ENCODE measurements at places on chromosomes 1 and 21.
A peak's percentile ranks its signal among the peaks of the same experiment; 100 is the strongest.

DNA sequence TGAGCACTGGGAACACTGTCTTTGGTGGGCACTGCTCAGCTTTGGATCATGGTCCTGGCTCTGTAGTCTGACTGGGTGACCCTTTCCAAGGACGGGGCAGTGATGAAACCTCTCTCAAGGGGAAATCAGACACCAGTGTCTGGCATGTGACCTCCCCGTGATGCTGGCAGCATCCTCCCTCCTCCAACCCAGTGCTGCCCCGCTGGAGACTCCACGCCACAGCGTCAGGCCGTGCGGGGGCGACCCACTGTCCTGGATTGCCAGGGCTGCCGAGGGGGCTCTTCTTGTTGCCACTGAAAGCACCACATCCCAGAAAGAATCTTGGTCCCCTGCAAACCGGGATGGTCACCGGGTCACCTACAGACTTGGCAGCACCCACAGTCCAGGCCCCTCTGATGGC, 146.4 kb upstream of the ARHGEF16 start:
- no peak for DNase-seq

DNA sequence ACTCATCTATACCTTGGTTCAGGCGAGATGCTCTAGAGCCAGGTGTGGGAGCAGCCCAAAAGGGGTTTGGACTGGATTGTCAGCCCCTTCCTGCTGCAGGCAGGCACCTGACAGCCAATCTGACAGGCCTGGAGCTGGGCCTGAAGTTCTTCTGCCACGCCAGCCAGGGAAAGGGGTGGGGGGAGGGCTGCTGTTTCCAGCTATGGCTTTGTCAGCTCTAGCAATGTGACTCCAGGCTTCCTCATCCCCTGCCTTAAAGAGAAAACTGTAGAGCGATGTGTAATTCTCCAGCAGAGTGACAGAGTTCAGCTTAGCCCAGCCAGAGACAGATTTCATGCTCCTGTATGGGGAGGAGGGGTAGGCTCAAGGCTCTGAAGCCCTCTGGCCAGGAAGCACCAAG, 30.3 kb downstream of the WNT4 start:
- no peak for DNase-seq

GRCh38 chr1:230274254-230274653, 151.9 kb downstream of the PGBD5 start:
- DNase-seq, result no peak

- no peak for DNase-seq
These were observed 885 bp upstream of the KRTAP12-2 start for GRCh38 chr21:44667612-44668011.

DNA sequence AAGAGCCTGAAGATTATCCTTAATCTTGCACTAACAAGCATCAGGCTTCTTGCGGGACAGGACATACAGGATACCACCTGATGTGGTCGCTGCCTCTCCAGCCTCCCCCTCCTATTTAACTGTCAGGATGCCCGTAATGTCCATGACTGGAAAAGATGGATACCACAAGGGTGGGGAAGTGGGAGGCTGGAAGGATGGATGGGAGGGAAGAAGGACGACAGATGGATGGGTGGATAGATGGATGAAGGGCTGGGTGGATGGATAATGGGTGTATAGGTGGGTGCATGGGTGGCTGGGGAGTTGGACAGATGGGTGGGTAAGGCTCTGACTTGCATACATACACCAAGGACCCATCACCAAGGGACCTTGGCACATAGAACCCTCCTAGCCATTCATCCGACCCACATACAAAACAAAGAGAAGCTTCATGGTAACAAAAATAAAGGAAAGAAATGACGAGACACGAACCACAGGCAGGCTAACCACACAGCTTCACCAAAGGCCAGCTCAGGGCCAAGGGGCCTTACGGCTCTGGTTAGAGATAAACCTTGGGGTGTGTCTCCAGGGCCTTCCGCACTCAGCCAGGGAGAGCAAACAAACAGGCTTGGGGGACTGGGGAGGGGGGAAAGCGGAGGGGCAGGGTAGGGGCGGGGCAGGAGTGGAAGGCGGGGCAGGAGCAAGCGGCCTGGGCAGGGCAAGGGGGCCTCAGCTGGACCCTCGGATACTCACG, 50.5 kb downstream of the HSPG2 start:
- no peak for DNase-seq

DNA sequence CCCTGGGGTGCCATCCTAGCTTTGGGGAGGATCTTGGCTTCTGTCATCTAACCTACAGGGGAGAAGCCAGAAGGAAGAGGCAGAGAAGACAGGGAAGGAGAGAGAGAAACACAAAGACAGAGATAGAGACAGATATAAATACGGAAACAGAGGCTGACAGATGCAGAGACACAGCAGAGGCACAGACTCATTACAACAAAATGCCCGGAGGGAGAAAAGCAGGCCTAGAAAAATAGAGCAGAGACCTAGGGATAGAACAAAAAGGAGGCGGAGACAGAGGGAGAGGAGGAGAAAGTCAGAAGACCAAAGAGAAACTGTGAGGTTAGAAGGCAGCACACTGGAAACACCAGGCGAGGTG, 1.9 kb downstream of the PEAR1 start:
- no peak for DNase-seq

DNA sequence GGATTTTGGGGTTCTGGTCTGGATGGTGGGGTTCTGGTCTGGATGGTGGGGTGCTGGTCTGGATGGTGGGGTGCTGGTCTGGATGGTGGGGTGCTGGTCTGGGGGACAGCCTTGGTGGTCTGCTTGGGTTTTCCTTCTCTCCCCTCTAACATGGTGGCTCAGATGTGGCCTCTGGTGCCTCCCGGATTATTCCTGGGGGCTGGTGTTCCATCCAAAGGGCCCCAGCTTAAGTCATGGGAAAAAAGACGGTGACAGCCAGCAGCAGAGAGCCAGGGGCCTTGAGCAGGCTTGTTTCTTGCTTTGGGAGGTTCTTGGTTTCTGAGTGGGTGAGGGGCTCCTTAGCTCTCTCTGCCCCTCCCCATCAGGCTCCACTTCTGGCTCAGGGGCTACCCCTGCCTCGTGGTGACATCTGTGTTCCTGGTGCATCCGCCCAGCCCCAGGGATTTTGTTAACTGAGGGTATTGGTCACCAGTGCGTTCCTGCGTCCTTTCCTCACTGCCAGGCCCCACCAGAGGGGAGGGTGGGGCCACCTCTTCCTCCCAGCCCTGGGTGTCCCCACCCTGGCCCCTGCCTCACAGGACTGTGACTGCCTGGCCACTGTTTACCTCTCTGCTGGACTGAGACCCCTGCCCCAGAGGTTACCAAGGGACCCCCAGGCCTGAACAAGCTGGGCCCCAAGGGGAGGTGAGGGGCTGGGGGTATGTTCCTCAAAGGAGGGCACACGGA, 43.2 kb upstream of the ACTRT2 start:
- no peak for DNase-seq

GRCh38 chr1:224911217-224911616, 18.3 kb upstream of the DNAH14 start:
- no peak for DNase-seq

- no peak for DNase-seq
These were observed 43.8 kb upstream of the MARK1 start for GRCh38 chr1:220484135-220484534.

GRCh38 chr1:205449750-205450443, 5.9 kb downstream of the BLACAT1 start:
- DNase-seq, result peak; percentile 86

DNA sequence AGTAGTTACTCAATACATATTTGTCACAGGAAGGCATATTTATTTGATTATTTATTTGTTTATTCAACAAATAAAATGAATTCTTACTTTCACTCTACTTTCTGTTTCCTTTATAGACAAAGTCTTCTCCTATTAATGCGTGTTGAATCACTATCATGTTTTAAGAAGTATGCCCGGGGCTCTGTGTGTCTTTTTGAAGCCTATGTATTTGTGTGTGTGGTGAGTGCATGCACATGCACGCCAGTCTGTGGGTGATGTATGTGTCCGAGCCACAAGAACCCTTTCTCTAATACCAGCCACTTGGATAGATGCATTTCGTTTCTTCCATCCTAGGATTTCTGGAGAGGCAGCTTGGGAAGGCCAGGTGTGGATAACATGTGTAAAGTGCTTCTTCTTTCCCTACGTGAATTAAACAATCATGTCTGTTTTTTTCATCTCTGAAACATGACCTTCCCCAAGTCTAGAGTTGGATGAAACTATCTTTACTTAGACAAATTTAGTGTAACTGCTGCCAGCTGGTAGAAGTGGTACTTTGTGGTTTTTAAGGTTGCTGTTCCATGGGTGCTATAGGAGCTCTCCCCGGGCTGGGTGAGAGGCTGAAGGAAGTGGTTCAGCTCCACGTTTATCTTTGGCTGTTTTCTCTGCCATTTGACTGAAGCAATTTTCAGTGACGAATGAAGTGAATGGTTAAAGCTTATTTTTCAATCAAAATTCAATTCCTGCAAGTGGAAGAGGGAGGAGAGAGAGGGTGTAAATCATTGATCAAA, 46.8 kb upstream of the PPM1J start:
- DNase-seq, result peak; percentile 51

- DNase-seq, result no peak
These were observed 38.4 kb upstream of the CD101 start for GRCh38 chr1:116962987-116963639.

DNA sequence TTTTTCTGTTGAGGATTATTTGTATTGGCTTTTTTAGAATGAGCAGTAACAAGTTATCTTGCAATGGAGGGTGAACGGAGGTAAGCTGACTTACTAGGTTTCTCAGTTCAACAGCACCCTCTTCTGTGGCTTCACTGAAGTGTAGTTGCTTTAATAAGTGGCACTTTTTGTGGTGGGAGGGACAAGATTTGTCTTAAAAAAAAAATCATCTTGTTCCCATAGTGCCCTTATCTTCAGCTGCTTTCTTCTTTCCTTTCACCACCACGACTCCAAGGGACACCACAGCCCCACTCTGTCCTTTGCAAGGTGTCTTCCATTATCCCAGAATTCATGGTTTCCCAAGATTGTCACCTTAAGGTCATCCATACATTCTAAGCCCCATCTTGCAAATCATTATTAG, 92.9 kb downstream of the PIGK start:
- DNase-seq, result peak; percentile 86

GRCh38 chr1:63922848-63923247, 149.0 kb downstream of the ROR1 start:
- DNase-seq, result no peak

DNA sequence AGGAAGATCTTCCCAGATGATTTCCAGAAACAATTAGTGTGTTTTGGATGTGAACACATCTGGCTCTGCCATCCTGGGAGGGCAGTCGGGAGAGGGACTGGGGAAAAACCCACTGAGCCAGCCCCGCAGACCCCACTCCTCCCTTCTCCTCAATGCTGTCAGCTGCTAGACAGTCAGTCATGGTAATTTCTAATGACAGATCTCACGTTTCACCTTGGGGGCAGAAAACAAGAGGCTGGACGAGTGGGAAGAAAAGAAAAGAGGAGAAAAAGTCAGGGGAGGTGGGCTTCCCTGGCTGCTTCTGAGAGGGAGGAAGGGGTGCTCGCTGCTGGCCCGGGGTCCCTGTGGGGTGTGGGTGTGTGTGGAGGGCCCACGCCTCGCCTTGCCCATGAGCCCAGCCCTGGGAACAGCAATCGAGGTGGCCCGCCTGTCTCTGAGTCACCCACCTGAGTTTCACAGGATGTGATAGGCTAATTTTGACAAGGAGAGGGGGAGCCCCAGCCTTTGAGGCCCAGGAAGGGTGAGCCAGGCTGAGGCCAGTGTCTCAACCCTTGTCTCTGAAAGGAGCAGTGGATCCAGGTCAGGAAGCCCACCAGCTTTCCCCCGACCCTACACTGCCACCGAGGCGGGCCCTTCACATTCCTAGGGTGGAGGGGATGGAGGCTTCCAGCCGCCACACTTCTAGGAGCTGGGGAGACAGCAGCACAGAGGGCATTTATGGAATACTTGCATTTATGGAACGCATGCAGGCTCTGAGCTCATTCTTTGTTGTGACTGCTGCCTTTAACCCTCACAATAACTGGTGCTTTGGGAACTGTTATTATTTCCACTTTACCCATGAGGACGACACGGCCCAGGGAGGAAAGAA, 49.1 kb upstream of the IFNLR1 start:
- no peak for DNase-seq

DNA sequence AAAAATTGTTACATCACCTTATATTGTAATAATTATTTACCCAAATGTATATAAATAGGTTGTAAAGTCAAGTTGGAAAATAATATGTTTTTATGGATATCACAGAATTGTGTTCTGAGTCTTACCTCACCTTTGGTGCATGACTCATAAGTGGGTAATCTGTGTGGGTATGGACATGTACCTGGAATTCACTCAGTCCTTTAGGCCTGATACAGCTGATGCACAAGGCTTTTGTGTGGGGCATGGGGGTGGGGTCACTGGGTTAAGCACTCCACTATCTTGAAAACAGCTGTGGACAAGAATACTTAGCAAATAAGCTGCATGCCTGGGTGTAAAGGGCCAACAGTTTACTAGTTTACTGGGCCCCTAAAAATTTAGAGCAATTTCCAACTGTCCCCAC, 34.4 kb downstream of the INKA2 start:
- no peak for DNase-seq

DNA sequence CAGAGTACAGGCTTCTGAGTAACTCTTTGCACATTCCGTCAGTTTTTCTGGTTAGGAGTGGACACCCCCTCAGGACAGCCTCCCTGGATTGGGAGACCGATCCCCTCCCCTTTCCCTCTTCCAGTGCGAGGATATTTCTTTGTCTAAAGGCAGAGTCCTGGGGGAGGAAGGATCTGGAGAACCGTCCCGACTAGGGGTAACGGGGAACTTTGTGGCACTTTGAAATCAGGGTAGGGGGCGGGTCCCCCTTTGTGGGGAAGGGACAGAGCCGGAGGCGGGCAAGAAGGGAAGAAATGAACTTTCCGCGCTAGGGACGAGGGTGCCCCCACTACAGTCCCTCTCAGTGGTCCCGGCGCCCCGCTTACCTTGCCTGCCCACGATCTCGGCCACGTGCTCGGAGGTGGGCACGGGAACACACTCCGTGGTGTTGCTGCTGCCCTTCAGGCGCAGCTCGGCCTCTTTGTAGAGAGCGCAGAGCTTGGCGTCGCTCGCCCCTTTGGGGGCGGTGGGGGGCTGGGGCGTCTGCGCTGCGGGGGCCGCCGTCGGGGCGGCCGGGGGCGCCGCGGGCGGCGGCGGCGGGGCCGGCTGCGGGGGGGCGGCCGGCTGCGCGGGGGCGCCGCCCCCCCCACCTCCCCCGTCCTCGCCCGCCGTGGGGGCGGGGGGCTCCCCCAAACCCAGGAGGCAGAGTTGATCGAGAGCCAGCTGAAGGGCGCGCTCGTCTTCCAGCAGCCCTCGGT, 917 bp downstream of the MEX3A start:
- no peak for DNase-seq

DNA sequence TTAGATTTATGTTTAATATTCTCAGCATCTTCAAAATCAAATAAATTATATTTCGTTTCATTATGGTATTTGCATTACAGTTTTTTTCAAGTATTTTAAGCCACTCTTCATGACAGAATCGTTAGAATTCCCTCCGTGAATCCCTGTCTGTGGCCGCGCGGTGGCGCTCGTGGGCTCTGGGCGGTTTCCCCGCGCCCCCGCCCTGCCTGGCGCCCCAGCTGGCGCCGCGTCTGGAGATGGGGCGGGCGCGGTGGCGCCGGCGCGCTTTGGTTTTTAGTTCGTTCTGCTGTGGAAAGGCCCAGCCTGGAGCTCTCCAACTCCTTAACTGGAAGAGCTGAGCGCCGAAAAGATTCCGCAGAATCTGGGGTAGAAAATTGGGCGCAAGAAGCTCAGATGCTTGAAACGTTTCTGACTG, 25.7 kb downstream of the PRMT2 start:
- no peak for DNase-seq
